Smooth muscle cell of the umbilical artery (primary cell): ENCODE measurements at places on chromosomes 1 and 21. TPM values are rescaled to one million over a fixed set of nuclear protein-coding genes. Genes with fewer than 3 reads are reported as not detected.

Gene TMED5
- 72.5 and 111 TPM in 2 replicates for total RNA-seq

Gene KHDRBS1
- 47.8 and 94.2 TPM in 2 replicates for total RNA-seq

Gene VN1R5
- not detected in 2 replicates for total RNA-seq

Gene ZNF593OS
- total RNA-seq = not detected in 2 replicates

Gene OR2AK2
- total RNA-seq = not detected in 2 replicates

Gene AGPAT3
- 51.4 and 130 TPM in 2 replicates for total RNA-seq

Gene FGR
- not detected in 2 replicates for total RNA-seq

Gene ZNF593
- total RNA-seq = 9.7 and 14.8 TPM in 2 replicates

Gene HOOK1
- not detected in 2 replicates for total RNA-seq

Gene TNFSF18
- total RNA-seq = 0.14 and 0.30 TPM in 2 replicates

Gene NRIP1
- 70.1 and 124 TPM in 2 replicates for total RNA-seq

Gene CD84
- not detected in 2 replicates for total RNA-seq

Gene STXBP3
- total RNA-seq = 60.6 and 88.8 TPM in 2 replicates

Gene SAMSN1
- not detected in 2 replicates for total RNA-seq

Gene KPRP
- total RNA-seq = not detected in 2 replicates

Gene FCRLB
- 0.89 and 3.7 TPM in 2 replicates for total RNA-seq

Gene CBR3
- 4.5 and 7.8 TPM in 2 replicates for total RNA-seq

Gene TEDDM1
- total RNA-seq = not detected in 2 replicates

Gene F13B
- not detected in 2 replicates for total RNA-seq

Gene FMO4
- total RNA-seq = 0.42 and 0.89 TPM in 2 replicates

Gene CYP2J2
- under 0.01 and 0.32 TPM in 2 replicates for total RNA-seq

Gene ZC3H12A
- total RNA-seq = 30.4 and 35.3 TPM in 2 replicates

Gene IL20
- total RNA-seq = not detected in 2 replicates

Gene L1TD1
- total RNA-seq = not detected in 2 replicates

Gene CADM3
- 0.09 and 0.30 TPM in 2 replicates for total RNA-seq

Gene FHAD1
- total RNA-seq = 0.42 and 0.59 TPM in 2 replicates
